ENCODE measurements at places on chromosomes 1 and 21.
A peak's percentile ranks its signal among the peaks of the same experiment; 100 is the strongest.

GRCh38 chr1:40755067-40755466 is 28.5 kb upstream of the KCNQ4 start:
- DNase-seq = no peak

DNA sequence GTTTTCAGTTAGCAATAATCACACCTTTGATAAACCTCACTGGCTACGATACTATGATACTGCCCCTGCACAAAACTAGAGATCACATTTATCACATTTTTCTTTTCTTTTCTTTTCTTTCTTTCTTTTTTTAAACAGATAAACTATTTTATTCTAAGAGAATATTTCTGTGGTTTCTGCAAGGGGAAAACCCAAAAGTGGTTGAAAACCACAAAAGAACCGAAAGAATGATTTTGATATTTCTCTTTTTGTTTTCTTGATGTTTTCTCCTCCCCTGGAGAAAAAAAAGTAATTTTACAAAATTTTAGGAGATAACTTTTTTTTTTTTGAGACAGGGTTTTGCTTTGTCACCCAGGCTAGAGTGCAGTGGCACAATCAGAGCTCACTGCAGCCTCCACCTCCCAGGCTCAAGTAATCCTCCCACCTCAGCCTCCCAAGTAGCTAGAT is 18.4 kb upstream of the FRRS1 start:
- DNase-seq = no peak

GRCh38 chr1:164630626-164631396 is 71.8 kb downstream of the PBX1 start:
- DNase-seq = no peak

DNA sequence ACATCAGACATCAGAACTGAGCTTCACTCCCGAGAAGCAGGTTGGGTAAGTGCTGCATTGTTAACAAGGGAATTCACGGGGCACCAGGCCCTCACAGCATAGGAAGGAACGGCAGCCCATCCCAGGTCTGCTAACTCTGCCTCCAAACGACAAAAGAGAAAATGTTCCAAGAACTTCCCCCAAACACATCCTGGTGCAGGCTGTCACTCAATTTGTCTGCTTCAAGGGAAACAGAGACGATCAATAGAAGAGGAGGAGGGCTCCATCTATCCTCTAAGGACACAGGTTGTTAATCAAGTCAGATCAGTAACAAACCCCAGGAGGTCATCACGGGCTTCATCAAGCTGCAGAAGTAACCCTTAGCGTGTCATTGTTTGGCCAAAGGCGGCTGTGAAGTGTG is 3.5 kb upstream of the TSPEAR start:
- DNase-seq = no peak

DNA sequence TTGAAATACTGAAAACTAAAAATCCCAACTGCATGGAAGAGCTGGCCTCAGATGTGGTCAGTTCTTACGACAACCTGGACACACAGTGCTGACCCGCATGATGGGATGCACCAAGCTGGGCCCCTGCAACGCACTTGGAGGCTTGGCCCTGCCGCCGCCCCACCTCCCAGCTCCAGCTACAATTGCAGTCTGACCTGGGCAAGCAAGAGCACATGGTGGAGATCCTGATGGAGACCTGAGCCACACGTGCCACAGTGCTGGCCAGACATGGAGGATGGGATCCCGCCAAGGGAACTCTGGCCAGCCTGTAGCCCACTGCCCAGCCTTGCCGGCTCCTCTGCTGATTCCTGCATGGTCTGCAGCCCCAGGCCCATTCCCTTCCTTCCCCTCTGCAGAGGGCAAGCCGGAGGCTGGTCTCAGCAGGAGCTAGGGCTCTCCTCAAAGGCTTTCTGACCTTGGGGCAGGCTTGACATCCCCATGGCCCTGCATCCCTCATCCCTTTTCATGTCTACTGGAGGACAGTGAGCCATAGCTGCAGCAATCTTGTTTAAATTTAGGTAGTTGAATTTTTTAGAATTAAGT is 14.1 kb downstream of the CR1L start:
- no peak for DNase-seq

GRCh38 chr1:233707153-233707879 is 93.4 kb downstream of the KCNK1 start:
- DNase-seq = peak; percentile 53

DNA sequence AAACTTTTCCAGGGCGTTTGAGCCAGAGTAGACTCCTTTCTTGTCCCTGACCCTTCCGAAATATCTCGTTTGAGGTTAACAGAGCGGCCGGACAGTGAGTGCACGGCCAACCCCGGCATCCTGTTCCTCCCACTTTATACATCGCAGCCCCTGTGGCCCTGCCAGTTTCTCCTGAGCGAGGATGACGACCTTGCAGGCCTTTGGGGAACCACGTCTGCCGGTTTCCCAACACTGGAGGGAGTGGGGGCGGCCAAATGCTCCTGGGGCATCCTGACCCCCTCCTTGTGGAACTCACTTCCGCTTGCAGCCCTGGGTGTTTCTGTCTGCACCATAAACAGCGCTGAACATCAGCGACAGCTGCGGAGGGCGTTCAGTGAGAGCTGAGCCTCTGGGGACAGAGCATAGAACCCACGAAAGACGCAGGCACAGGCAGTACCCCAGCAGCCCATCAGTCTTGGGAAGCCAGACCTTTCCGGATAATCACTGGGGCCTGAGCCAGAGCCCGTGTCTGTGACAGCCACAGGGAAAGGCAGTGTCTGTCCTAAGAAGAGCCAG is 4.8 kb upstream of the KCNAB2 start:
- no peak for DNase-seq

DNA sequence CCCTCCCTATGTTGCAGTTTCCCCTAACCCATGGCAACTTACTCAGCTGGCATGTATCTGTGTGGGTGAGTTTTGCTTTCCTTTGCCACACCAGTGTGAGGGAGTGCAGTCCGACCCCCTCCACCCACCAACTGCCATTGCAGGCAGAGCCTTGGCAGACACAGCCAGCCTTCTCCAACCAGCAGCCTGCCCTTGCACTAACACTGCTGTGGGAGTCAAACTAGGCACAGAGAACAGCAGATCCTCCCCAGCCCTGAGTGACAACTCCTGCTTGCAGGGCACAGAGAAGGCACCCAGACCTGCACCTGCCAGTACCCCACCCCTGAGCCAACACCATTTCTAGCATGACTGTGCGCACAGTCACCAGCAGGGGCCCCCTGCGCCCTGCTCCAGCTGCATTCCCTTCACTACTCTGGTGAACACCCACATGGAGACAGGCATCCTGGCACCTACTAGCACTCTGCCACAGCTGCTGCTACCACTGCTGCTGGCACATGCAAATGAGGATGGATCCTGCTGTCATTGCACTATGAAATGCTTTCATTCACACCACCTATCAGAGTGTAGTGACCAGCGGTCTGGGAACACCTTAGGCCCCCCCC is 98.4 kb downstream of the MAGI3 start:
- DNase-seq = no peak

DNA sequence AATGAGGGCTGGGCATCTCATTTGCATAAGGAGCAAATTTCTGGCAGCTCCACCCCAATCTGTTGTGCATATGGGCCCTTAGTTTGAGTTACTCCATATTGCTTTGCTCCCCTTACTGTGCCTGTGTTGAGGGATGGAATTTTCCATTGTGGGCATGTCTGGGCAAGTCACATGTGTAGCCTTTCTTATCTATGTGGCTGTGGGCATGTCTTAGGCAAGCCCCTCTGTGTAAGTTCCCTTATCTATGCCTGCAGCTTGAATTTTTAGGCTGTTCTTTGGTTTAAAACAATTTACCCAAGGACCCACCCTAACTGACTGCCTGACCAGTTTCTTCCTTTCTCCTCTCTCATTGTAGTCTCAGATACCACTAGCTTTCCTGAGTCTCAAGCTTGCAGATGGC is 405.7 kb upstream of the NCAM2 start:
- DNase-seq = no peak

DNA sequence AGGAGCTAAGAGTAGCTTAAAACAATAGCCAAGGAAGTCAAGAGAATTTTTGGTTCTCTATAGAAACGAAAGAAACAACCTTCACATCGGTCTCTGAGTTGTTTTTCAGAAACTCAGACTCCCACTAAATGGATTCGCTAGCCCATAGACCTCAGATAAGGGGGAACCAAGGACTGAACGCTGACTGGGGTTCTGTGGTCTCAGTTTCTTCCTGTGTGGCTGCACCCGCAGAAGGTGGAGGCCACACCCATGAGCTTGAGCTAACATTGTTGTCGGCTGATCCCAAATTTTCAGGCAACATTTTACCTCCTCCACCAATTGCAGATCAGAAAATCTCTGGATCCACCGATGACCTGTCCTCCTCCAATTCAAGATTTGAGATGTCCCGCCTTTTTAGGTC is 456.1 kb downstream of the AJAP1 start:
- DNase-seq = no peak

DNA sequence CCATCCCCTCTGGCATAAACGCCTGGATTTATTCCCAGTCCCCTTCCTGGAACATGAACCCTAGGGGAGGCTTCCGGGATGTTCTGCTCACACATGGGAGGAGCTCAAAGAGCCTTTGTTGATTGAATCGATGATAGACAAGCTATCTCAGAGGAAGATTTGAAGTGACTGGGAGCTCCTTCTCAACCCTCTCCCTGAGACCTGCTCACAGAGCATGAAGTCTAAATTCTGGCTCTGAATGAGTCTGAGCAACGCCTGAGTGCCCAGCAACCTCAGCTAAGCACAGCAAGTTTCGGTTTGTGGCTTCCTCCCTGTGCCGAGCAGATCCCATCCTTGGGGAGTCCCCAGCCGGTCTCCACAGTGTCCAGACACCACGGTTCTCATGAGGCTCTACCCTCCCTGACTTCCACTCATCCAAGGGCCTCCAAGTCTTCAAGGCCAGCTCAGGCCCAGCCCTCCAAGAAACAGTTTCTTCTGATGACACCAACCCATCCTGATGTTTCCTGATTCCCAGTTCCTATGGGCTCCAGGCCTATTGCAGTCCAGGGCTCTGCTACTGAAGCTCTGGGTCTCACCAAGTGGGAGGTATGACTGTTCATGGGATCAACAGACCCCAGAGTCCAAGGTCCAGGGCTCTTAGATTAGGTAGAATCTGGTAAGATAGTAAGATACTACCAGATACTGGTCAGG is 190.8 kb downstream of the DYRK1A start:
- no peak for DNase-seq

- DNase-seq = no peak
Measured at GRCh38 chr1:27285274-27285660, 36.7 kb upstream of the TMEM222 start.

- no peak for DNase-seq
Measured at GRCh38 chr1:7290971-7291970, 479.8 kb upstream of the VAMP3 start.

GRCh38 chr1:246029616-246030015 is 477.5 kb downstream of the SMYD3 start:
- no peak for DNase-seq

- no peak for DNase-seq
Measured at GRCh38 chr21:26443867-26444266, 129.2 kb downstream of the CYYR1 start.

GRCh38 chr21:43824333-43825241 is 35.2 kb downstream of the RRP1 start:
- DNase-seq = no peak

DNA sequence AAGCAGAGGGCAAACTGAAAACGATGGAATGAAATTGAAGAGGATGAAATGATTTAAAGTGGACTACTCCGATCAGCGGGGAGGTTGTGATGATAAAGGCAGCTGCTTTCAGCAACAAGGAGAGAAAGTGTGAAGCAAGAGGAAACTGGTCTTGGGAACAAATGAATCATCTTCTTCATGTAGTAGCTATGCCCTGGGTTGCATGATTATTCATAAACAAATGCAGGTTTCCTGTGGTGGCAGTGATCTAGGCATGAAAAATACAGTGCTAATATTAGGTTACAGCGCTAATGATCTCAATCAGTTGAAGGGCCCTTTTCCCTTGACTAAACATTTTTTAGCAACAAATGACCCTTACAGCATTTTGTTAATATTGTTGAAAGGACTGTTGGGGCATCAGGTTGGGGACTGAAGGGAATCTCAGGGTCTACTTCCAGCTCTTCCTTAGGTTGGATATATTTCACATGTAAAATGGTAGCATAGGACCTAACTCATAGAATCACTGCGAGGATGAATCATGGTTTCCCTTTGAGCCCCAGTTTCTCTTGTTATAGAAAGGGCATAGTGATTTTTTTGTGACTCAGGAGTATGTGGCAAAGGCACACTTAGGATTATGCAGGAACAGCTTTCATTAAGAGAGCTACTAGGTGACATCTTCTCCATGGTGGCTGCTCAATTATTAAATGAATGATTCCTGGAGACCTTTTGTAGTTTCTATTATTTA is 1.9 kb upstream of the ZFYVE9 start:
- no peak for DNase-seq

DNA sequence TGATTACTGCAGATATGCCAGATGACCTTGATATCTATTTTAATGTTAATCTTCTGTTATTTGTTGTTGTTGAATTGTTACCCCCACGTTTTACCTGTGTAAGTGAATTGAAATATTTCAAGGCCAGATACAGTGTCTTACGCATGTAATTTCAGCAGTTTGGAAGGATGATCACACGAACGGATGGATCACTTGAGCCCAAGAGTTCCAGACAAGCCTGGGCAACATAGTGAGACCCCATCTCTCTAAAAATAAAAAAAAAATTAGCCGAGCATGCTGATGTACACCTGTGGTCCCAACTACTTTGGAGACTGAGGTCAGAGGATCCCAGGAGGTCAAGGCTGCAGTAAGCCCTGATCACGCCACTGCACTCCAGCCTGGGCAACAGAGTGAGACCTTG is 32.2 kb downstream of the SDCCAG8 start:
- DNase-seq = no peak

DNA sequence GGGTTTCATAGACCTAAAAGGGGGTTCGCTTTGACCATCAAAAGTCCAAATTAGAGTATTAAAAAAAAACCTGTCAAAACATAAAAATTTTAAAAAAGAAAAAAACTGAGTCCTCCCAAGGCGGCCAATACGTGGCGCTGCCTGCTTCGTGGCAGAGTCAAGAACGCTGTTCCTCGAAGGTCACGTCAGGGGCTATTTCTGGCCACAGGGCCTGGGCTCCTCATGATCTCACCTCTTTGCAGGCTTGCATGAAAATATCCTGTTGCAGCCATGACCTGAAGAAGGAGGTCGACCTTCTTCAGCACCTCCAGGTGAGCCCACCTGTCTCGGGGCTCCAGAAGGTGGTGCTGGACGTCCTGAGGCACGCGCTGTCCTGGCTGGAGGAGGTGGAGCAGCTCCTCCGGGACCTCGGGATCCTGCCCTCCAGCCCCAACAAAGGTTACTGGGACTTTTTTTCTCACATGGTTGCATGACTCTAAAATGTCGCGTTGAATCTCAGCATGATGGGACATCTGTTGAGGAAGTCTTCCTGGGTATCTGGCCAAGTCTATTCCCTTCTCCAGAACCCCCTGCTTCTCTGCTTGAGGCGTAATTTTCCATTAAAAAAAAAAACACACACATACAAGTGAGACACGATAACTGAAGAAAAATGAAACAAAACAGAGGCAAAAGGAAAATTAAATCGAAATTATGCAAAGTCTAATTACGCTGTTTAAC is 80.4 kb upstream of the EFHD2 start:
- no peak for DNase-seq

DNA sequence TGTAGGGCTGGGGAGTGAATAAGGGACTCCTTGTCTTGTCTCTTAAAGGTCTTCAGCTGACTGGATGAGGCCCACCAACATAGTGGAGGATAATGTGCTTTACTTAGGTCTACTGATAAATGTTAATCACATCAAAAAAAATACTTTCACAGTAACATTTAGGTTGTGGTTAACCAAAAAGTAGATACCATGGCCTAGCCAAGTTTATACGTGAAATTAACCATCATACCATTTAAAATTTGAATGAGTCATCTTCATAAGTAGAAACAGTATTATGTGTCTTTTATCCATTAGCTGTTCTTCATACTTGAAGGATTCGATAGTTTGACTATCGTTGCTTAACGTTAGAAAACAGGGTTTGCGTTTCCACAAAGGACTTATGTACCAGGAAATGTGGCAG is 80.9 kb downstream of the MTR start:
- no peak for DNase-seq

Data from NCI-H774 (cell line).